ENCODE measurements at places on chromosomes 3 and 15.

DNA sequence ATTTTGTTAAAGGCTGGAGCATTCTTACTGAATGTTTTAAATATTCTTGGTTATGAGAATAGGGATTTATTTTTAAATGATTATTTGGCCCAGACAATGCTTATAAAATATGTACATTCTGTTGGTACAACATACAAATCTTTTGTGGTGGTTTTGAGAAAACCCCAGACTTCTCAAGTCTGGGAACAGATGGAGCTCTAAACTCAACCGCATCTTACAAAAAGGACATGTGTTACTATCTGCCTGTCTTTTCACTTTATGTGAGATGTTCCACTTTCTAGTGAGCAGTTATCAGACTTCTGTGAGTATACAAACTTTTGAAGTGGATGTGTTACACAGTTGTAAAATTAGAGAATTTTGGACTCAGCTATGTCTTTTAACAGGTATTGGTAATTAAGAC, 135.5 kb upstream of the RBMS3 start:
- DNase-seq, result no peak

DNA sequence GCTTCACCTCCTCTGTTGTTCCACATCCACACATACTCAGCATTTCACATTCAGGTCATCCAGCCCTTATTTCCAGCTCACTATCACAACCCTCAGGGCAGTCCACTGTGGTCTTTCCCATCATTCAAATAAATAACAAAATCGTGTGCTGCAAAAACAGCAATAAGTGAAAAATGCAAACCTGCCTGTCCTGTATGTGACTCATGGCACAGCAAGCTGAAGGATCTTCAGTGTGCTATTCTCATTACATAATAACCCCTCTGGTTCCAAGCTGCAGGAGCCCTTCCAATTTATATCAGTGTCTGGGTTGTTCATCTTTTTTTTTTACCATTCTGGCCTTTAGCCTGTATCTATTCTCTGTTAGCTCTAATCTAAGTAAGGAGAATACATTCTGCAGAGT, 185.3 kb upstream of the UBE2E2 start:
- no peak for DNase-seq

DNA sequence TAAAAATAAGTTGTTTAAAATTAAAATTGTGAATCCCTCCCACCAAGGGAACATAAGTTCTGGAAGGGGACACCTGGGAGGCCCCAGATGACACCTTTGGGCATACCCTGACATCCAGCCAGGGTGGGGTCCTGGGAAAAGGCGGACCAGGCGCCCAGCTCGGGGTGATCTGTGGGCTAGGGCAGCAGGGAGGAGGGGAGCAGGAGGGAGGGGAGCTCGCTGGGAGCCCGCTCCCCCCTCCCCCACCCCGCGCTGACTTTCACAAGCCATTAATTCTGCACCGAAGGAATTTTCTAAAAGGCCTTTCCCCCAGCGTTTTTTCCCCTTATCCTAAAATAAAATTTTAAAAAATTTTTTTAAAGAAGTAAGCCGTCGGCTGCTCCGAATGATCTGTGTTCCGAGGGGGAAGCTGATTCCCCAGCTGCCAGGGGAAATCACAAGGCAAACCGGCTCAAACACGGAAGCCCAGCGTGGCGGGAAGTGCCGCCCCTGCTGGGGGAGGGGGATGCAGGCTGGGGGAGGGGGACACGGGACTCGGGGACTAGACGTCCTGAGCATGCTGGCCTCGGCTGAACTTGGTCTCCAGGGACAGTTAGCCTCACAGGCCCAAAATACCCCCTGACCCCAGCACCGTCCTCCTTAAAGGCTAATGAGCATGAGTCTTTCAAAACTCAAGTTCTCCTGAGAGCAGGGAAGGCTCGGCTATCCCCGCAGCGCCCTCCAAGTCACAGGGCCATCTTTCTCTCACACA, 13.9 kb downstream of the PLXND1 start:
- DNase-seq, result peak; percentile 69

DNA sequence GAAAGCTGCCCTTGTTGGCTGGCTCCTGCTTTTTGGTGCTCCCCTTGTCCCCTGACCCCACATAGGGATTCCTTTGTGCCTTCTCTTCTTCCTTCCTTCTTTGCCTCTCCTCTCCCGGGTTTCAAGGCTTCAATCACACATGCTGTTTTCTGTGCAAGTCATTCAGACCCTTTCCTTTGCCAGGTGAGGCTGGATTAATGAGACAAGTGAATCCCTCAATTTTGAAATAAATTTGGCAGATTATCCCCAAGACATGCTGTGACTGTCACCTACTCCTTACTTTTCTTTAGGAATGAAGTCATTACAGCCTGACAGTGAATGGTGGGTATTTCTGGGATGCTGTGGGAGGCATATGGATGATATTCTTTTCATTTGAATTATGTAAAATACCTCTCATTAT, 259.0 kb upstream of the RGMA start:
- DNase-seq, result no peak

DNA sequence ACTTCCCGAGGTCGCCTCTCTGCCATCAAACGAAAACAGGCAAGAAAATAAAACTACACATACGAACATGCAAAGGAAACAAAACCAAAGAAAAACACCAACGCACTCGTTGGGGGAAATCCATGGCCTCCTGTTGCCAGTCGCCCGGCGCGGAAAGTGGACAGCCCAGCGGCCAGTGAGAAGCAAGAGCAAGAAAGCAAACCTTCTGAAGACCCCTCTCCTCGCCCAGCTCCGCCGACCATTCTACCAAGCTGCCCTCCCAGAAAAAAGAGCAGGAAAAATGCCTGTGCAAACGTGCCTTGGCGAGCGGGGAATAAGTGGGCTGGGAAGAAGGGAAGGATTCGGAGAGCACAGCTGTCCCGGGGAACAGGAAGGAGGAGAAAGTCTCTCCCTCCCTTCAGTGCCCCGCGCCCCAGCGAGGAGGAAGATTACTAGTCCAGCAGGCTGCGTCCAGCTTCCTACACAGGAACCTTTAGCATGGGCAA, 802 bp upstream of the NECTIN3 start:
- DNase-seq, result no peak

GRCh38 chr15:30962079-30962478, 29.3 kb downstream of the MTMR10 start:
- no peak for DNase-seq

- DNase-seq, result peak; percentile 19
Measured at GRCh38 chr15:45780352-45780751, 145.5 kb downstream of the SQOR start.

- DNase-seq, result no peak
Measured at GRCh38 chr3:15831927-15832326, 34.1 kb upstream of the ANKRD28 start.

DNA sequence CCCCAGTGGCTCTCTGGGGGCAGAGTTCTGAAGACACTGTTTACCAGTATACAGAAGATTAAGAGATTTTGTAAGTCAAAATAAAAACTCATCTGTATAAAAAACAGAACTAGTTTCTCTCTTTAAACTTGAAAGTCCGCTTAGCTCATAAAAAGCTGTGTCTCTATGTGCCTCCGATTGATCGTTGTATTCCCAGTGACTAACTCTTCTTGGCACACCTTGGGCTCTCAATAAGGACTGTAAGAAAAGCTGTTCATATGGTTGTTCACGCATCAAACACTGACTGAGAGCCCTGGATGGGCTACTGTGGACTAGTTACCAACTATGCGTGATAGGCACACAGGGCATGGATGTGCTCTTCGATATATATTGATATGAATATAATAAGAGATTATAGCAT, 107.9 kb downstream of the P3H2 start:
- DNase-seq, result no peak

DNA sequence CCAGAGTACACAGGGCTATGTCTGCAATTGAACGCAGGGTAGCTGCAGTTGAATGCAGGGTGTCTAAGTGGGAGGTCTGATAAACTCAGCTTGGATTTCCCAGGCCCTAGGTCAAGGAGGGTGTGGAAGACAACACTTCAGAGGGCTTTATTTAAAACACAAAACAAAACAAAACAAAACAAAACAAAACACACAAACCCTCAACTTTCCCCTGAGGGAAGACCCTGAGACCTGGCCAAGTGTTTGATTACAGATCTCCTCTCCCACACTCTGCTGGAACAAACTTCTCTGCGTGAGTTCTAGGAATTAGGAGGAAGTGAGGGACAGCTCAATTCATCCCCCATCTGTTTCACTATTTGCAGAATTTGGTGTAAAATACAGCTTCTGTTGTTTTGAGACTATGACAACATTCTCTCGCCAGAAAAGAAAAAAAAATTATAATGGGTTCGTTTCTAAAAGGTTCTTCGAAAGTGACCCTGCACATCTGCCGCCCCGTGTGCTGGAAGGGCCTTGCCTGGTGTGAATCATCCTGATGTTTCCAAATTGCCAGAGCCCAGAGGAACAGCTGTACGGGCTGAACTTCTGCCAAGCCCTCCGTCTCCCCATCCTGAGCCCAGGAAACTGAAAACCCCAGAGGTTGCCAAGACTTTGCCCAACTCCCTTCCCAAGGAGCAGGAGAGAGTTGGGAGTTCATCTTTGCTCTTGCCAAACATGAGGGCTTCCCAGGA, 73.3 kb upstream of the RAD18 start:
- no peak for DNase-seq

DNA sequence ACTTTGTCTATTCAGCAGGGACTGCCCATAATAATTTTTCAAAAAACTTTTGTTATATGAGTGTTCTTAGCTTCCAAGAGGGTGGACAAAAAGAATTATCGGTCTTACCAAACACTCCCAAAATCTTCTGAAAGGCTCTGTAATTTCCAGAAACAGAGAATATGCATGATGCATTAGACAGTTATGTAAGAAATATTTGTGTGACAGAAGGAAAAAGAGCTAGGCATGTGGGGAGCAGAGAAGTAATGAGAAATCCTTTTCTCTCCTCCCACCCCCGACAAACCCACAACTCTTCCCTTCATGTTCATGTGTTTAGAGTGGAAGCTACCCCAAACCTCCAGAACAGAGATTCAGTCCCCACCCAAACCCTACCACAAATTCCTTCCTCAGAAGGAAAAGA, 86.8 kb downstream of the MYO5A start:
- no peak for DNase-seq

DNA sequence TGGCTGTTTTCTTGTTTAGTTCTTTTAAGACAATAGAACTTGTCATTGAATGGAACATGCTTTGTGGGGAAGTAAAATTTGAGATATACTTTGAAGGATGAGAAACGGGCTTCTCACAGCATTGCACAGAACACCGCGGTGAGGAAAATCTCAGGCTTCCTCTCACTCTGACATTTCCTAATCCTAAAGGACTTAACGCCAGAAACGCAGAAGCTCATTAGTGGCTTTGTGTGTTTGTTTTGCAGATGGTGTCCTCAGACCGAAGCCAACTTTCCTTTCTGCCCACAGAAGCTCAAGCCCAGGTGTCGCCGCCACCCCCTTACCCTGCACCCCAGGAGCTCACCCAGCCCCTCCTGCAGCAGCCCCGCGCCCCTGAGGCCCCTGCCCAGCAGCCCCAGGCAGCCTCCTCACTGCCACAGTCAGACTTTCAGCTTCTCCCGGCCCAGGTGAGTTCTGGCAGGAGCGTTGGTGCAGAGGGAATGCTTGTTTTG, 78.9 kb upstream of the BLM start:
- DNase-seq, result no peak

GRCh38 chr3:36557021-36557707, 176.9 kb downstream of the STAC start:
- DNase-seq, result no peak

- no peak for DNase-seq
Measured at GRCh38 chr15:45539680-45540079, 17.1 kb upstream of the SLC30A4 start.
